ENCODE measurements at places on chromosomes 1 and 21. TPM values are rescaled to one million over a fixed set of nuclear protein-coding genes. Genes with fewer than 3 reads are reported as not detected.
A peak's percentile ranks its signal among the peaks of the same experiment; 100 is the strongest.

GRCh38 chr1:227316456-227316855 is 1.8 kb downstream of the CDC42BPA start:
- no peak for DNase-seq

RNU1-4 gene
- under 0.01 TPM for total RNA-seq

GRCh38 chr1:205046870-205047269 is 3.9 kb downstream of the CNTN2 start:
- DNase-seq: no peak

DNA sequence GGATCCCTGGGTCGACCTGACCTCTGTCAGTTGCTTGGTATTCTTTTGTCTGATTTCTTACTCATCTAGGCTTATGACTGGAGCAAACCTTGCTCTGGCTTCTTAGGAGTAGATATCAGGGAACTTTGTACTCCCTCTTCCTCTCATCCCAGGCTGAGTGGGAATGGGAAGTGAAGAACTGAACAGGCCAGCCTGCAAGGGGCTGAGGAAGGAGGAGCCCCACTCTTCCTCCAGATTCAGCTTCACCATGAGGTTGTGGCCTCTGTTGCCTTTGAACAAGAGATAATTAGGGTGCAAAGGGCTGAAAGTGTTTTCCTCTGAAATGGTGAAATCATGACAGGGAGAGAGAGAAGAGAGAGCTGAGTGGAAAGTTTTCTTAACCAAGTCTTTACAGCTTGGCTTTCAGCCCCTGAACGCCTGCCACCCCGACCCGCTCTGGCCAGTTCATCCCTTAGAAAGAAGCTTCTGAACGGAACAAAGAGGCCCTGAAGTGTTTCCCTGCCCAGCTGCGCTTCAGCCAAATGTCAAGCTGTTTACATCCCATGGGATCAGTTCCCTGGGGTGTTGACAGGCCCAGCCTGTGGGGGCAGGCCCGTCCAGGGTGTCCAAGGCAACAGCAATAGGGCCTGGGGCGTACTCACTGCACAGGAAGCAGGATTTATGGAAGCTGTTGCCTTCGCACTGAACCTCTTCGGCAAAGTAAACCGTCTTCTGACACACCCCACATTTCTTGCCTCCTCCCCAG is 11.2 kb downstream of the CSRP1 start:
- DNase-seq: no peak

OLIG1 gene
- total RNA-seq: not detected

CHIA gene
- 3.5 TPM for total RNA-seq

DNA sequence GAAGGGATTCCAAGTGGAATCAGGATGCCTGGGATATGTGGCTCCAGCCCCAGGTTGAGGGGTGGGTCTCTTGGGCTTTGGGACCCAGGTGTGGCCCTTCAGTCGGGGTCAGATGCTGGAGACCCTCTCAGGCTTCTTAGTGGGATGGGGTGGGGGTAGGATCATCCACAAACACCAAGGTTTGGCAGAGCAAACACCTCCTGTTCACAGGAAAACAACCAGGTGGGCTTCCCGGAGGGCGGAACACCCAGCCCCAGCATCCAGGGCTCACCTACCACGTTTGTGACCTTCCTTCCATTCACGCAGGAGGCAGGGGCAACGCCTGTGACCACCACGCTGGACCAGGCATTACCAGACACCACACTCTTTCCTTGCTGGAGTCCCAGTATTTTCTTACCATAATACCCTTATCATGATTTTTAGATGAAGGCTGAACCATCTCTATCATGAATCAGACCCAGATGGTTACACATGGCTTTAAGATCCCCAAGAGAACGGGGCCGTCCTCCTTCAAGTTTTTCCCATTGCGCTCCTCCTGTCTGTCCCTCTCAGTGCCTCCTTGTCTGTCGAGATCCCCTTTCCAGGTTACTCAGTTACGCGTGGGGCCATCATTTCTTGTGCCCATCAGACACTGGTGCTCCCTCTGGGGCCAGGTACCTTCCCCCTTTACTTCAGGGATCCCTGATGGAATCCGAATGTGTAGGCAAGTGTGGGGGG is 428.2 kb downstream of the NPHP4 start:
- DNase-seq: no peak

DNA sequence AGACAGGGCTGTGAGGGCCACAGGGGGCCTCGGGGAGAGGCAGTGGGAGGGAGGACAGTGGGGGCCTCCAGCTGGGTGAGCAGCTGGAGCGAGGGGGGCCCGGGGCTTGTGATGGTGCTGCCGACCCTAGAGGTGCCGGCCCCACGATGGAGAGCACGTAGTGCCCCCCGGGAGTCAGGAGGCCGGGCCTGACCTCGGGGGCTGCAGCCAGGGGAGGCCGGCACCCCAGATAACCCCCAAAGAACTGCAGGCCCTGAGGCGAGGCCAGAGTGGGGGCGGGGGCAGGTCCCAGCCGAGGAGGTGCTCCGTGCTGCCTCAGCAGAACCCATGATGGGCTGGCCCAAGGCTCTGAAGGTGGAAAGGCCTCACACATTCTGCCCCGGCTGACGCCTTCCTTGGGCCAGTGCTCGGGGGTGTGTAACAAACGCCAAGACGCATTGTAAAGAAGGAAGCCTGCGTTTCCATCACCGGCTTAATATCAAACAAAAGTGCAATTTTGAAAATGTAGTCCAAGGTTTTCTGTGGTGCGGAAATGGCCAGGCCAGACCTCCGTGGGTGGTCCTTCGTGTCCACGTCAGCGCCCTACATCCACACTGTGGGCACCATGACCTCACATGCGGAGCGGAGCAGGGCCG is 55.2 kb downstream of the COL6A1 start:
- DNase-seq: no peak

PKP1 gene
- 2.3 TPM for total RNA-seq

DNA sequence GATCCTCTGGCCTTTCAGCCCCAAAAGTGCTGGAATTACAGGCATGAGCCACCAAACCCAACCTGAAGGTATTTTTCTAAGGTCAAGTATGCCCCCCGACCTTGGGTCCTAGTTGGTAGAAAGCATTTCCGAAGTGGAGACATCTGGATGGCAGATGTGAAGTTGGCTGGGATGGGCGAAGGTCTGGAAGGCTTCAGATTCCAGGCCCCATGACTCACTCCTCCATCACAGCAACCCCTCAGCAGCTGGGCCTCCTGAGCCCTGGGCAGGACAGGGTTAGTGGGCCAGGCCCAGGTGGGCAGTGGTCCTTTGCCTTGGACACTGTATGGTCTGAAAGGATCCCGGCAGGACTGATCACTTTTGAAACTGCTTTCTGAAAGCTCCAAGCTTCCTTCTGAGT is 23.3 kb downstream of the NAV1 start:
- no peak for DNase-seq

- DNase-seq: no peak
These were observed 42.0 kb upstream of the LDLRAP1 start for GRCh38 chr1:25501235-25502058.

GRCh38 chr1:78033797-78034172 is 12.0 kb upstream of the GIPC2 start:
- no peak for DNase-seq

DNA sequence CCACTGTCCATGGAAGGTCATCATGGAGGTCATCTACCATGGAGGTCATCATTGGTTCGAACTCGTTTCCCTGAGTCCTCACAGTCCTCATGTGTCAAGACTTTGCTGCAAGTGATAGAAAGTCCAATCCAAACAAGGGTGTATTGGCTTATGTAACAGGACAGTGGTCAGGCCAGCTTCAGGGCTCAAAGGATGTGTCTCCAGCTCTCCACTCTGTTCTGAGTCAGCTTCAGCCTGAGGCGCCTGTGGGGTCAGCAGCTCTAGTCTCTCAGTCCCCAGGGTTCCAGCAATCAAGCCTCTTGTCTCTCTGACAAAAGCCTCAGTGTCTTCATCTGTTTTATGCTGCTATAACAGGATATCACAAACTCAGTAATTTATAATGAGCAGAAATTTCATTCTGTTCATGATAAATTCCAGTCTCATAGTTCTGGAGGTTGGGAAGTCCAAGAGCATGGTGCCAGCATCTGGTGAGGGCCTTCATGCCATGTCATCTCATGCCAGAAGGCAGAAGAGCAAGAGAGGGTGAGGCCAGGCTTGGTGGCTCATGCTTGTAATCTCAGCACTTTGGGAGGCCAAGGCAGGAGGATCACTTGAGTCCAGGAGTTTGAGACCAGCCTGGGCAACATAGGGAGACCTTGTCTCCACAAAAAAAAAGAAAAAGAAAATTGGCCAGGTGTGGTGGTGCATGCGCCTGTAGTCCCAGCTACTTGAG is 19.5 kb downstream of the A3GALT2 start:
- no peak for DNase-seq

DNA sequence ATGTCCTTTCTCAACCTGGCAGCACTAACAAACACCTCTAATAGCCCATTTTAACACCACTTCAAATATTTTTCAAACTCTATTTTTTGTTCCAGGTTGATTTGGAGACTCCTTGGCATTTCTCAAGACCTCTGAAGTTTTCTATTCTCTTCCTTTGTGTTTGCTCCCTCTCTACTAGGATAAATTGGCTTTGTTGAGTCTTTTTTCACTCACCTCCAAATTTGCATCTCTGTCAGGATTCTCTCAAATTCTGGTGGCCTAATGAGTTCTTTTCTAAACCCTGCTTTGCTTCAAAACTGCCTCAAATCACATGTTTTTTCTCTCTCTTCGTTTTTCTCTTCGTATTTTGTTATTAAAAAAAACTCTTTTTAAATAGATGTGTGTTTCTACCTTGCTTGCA is 582.2 kb upstream of the ADGRL4 start:
- DNase-seq: no peak

HJV gene
- total RNA-seq: not detected

DNA sequence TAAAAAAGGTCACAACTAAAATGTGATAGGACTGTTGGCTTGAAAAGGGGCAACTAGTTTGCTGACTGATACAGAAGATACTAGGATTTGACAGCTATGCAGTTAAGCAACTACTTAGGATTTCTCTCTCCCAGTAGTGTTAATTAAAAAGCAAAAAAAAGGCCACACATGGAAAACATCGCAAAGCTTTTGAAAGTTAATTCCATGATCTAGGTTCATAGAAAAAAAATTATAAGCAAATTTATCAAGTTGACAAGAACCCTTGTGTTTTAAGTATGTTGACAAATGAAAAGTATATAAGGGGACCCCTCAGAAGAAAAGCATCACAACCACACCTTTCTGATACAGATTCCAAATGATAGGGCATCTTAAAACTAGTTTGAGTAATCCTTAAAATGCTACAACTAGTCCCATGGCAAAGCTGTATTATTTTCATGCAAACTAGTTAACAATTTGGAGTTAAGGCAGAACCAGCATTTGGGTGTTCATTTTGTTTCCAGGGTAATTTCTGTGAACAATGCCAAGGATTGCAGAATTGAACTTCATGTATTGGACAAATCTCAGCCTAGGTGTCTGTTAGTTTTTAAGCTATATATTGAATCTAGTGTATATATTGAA is 4.1 kb downstream of the PNRC2 start:
- DNase-seq: no peak

GLIS1 gene
- 1.1 TPM for total RNA-seq

- DNase-seq: no peak
These were observed 7.5 kb downstream of the NGF start for GRCh38 chr1:115330480-115331013.

SLC22A15 gene
- total RNA-seq: 7.6 TPM

GRCh38 chr1:192550922-192551534 is 24.5 kb upstream of the RGS1 start:
- DNase-seq: no peak

DNA sequence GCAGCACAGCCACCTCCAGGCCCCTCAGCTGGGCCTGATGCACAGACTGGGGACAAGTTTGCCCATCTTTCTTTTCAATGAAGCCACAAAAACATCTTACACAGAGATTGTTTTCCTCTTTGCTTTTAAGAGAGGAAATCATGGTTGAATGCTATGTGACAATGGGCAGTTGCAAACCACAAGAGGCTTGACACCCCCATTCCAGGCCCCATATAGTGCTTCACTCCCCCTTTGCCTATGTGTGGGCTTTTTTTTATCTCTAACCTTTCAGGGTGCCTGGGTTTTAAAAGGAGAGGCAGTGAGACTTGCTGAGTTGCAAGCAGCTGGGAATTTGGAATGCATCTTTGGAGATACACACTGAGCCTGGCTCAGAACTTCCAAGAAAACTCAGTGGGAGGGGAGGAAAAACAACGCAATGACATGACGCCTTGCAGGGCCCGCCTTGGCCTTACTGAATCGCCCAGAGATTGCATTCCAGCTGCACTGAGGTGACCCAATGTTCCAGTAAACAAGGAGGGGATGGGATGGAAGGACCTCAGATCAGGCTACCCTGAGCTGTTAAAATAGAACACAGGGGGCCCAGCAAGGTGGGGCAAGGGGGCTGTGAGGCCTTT is 145.2 kb upstream of the ZNF648 start:
- DNase-seq: peak; percentile 29
